T-helper 17 cell (primary cell): ENCODE measurements at places on chromosomes 12 and 14.
A peak's percentile ranks its signal among the peaks of the same experiment; 100 is the strongest.

DNA sequence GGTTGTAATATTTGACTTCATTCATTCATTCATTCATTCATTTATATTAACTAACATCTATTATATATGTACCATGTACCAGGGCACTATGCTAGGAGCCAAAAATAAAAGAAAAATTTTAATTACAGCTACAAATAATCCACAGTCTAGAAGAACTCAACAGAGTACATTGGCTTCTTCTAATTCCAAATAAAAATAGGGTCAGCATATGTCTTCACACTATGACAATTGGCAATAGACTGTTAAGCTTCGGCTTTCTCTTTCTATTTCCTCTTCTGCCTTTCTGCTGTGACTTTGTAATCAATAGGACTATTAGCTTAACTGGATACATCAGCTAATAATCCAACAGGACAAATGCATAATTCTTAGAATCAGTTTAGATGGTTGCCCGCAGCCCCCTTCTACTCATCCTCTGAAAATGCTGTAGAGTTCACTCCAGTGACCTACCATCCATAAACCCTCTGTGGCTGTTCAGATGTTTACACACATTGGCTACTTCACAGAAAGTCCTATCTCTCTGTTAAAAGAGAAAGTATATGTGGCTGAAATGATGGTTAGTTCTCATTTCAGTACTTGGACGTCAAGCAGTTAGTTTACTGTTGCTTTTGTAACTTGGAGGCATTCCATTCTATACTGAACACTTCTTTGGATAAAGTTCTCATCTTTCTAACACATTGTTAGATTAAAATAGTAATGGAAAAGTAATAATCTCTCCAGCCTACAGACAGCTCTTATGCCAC lies 445.5 kb upstream of the GARIN6 start:
- DNase-seq = no peak

DNA sequence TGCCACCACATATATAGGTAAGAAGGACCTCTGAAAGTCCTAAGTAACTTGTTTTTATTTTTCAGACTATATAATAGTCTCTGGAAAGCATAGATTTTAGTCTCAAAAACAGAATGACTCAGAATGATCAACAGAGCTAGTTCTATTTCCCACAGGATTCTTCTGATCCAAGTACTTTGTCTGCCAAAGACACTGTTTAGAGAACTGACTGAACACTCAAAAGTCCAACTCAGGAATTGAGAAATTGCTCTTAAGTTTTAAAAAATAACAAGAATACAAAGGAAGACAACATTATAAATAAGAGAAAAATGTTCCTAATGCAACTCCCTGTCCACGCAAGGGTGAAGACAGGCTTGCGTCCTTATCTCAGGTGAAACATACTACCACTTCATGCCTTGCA lies 29.0 kb downstream of the LGMN start:
- no peak for DNase-seq

DNA sequence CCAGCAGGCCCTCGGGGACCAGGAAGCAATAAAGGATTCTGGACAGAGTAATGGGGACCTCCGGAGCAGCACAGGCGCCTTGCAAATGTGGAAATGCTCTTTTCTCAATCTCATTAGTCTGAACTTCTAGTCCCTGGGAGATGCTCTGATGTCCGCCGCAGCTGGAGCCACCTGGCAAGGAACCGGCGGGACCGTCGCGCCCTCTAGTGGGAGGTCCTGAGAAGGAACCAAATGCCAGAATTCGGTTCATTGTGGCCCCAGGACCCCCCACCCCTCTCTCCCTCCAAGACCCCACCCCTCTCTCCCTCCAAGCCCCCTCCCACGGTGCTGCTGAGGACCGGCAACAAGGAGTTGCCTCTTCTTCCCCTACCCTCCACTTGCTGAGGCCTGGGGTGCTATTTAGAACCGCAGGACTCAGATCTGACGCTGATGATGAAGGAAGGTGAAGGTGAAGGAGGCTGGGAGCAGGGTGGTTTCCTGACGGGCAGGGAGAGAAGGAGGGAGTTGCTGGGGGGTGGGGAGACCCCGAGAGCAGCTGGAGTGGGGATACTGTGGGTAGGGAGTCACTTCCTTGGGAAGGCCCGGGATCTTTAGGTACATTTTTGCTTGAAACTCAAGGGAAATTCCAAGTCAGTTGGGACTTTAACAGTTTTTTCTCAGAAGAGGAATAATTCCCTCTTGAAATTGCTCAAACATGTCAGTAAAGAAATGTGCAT lies 42.5 kb downstream of the SMIM41 start:
- DNase-seq = peak; percentile 50

- no peak for DNase-seq
These were observed 6.9 kb upstream of the PTCSC3 start for GRCh38 chr14:36183402-36183801.

DNA sequence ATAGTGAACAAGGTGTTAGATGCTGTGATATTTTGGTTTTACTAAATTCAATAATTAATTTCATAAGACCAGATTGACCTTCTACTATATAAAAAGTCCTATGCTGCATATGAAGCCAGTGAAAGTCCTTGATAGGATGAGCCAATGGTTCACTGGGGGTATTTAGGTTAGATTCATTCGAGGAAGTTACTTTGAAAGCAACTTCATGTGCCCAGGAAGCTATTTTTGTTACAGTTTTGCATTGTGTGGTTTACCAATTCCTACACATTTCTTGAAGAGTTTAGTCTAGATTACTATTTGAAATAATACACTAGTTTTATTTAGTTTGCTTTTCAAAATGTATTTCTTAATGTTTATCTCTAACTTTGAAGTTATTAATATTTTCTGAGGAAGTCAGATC lies 58.5 kb upstream of the RMST start:
- no peak for DNase-seq

DNA sequence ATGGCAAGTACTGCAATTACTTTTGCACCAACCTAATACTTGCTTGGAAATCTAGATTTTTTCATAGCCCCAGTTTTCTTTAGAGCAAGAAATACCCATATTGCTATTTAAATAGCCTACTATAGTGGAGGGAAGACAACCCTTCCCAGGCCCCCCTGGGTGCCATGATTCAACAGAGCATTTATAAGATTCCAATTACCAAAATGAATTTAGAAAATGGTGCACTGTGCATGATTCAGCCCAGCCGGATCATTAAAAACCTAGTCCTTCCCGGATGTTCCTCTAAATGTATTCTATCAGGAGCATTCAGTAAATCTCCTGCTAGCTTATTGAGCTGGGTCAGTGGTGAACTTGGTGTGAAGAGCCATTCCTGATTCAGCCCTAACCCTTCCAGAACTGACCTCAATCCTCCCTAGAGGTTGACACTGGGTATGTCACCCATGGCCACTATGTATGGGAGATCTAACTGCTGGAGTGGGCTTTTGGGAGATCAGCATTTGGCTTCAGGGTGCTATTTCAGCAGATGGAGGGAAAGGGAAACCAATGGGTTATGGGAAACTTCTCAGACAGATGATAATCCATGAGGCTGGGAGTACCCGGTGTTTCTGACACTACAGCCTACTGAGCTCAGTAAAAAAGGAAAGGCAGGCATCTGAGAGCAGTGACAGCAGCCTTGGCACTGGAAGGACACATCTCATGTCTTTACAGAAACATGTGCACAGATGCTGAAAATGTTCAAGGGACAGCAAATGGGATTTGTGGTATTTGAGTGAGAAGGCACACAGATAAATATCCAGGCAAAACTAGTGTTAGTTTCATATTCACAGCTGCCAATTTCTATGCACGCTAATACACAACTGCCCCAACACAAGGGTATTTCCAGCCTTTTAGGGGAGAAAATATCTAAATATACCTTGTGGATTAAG lies 258.9 kb downstream of the DPF3 start:
- no peak for DNase-seq

GRCh38 chr12:71474791-71475190 lies 35.2 kb downstream of the LGR5 start:
- DNase-seq = no peak

DNA sequence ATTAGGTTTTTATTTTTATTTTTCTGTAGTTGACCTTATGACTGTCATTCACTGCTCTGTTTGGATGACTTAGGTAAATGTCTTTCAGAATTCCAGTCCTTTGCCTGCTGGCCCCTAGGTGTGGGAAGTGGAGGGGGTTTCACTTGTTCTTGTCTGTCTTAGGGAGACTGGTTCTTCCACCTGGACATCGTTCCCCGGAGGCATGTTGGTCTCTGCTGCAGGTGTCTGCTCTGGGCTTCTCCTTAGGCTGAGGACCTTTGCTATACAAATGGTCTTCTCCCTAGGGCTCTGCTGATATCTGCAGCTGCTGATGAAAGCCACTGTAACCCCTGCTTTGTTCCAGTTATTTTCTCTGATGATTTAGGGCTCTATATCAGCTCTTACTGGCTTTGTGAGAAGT lies 97.1 kb downstream of the OTOGL start:
- DNase-seq = no peak

DNA sequence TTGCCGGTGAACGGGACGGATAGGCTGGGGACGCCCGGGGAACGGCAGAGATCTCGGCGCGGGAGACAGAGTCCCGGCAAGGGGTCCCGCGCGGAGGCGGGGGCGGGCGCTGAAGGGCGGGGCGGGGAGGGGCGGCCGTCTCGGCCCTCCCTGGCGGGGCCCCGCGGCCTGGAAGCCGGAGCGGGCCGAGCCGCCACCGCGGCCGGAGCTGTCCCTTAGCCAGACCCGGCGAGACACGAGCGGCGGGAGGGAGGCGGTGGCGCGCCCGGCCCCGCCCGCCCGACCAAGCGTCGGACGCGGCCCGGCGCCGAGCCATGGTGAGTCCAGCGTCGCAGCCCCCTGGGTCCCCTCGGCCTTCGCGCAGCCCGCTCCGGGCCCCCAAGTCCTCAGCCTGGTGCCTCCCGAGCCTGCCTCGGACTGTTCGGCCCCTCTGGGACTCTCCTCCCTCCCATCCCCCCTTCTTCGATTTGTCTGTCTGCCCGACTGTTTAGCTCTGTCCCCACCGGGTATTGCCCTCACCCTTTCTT lies at the start of gene ARHGEF40:
ARHGEF40 (plus strand) TSS at position 222 of the 527 bp plus-strand sequence; CDS start at position 315, 93 bp downstream.
- DNase-seq = no peak

- no peak for DNase-seq
These were observed 7.8 kb downstream of the LIMA1 start for GRCh38 chr12:50275556-50275955.

- DNase-seq = no peak
These were observed 159.4 kb downstream of the TSPAN9 start for GRCh38 chr12:3236345-3237187.

- DNase-seq = no peak
These were observed 288.9 kb upstream of the CLEC14A start for GRCh38 chr14:38544776-38545175.

DNA sequence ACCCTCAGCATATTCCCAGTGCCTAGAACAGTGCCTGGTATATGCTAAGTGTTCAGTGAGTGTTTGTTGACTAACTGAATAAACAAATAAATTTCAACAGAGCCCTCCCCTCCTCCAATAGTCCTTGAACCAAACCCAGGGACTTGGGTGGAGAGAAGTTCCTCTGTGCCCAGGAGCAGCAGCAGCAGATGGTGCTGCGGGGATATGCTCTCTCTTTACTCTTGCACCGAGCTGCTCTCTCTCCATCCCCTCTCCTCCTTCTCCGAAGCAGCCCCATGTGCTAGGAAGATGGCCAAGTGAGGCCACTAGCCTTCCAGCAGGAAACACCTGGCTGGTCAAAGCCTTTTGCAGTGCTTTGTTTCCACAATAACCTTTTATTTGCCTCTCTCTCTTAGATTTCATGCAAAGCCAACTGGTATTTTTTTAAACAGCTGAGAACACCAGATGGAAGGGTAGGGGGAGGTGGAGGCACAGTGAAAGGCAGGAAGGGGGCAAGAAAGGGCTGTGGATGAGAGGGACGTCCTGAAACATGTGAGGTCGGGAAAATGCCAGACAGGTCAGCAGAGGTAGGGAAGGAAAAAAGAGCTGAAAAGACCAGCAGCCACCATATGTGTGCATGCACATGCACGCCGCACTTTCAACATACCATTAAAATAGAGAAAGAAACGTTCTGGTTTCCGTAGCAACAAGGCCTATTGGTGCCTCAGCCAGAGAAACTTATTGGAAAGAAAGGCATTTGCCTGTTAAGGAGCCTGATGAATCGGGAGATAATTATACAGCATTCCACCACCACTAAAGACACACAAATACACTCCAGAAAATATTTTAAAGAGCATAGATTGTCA lies 78.9 kb downstream of the EMP1 start:
- no peak for DNase-seq

GRCh38 chr12:29703528-29703927 lies 80.2 kb downstream of the TMTC1 start:
- DNase-seq = no peak

- DNase-seq = no peak
These were observed 154.5 kb upstream of the TBX3 start for GRCh38 chr12:114838480-114838879.

- DNase-seq = no peak
These were observed 14.5 kb upstream of the CRIP2 start for GRCh38 chr14:105460116-105460515.

- DNase-seq = no peak
These were observed 76.3 kb downstream of the RIMBP2 start for GRCh38 chr12:130639476-130640424.

- DNase-seq = no peak
These were observed 1.4 kb downstream of the DENND5B start for GRCh38 chr12:31589598-31589903.

GRCh38 chr12:57455374-57456144 lies 452 bp downstream of the INHBE start:
- DNase-seq = no peak

DNA sequence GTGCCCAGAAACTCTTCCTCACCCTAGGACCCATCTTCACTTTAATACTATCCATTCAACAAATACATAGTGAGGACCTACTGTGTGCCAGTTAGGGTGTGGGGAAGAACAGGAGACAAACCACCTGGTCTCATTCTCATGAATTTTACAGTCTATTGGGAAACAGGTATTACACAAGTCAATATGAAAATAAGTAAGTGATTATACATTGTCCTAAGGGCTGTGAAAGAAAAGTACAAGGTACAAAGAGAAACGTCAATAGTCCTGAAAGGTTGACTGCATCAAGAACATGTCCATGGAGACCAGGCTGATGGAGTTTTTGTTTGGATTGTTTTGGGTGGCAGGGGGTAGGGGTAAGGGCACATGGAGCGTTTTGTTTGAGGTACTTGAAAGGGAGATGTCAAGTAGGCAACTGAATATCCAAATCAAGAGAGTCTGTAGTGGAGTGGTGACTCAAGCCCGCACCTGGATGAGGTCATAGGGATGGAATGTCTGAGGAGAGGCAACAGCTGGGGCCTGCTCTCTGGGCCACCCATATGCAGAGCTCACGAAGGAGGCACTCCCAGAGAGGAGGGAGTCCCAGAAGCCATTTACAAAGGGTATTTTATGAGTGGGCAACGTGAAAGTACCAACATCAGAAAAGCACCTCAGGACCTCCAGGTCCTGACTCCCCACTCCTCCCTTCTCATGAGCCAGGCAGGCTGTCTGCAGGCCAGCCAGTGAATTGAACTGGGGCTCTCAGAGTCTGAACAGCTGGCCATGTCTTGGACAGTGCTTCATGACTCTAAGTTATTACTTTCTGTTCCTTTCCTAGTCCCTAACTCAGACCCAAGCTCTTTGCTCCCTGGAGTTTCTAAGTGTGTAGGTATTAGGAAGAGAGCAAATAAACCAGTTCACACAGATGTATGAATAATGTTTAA lies 272.0 kb downstream of the ZFP36L1 start:
- no peak for DNase-seq
